ENCODE measurements at places on chromosomes 16 and 17.

DNA sequence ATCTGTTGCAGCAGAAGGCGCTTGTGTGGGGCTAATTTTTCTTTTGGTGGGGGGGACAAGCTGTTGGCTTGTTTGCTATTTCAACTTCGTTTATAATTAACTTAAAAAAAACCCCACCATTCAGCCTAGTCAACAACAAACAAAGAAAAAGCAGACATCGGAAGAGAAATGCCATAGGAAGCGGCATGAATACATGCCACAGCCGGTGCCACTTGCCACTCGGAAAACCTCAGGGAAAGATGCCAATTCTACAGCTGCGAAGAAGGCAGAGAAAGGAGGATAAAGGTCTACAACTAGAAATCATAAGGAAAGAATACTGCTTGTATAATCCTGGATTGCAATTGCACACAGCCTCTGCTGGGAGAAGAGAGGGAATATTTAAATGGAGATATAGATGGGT is 254.4 kb upstream of the PMFBP1 start:
- no peak for DNase-seq

GRCh38 chr17:64056269-64057005 is 36.0 kb upstream of the ICAM2 start:
- DNase-seq: no peak

GRCh38 chr16:29745853-29746345 is at the start of gene C16orf54:
Gene C16orf54, minus strand, starts transcription at chr16:29745990. Its CDS starts 1,039 bp downstream, at chr16:29744951.
- peak; percentile 67 for DNase-seq

GRCh38 chr16:24036614-24037013 is 200.8 kb downstream of the PRKCB start:
- DNase-seq: no peak

GRCh38 chr16:81357711-81358260 is 43.0 kb downstream of the GAN start:
- no peak for DNase-seq

- no peak for DNase-seq
Measured at GRCh38 chr16:20359997-20360396, 7.5 kb upstream of the UMOD start.

GRCh38 chr17:4490637-4491061 is 8.0 kb upstream of the SPNS2 start:
- no peak for DNase-seq

DNA sequence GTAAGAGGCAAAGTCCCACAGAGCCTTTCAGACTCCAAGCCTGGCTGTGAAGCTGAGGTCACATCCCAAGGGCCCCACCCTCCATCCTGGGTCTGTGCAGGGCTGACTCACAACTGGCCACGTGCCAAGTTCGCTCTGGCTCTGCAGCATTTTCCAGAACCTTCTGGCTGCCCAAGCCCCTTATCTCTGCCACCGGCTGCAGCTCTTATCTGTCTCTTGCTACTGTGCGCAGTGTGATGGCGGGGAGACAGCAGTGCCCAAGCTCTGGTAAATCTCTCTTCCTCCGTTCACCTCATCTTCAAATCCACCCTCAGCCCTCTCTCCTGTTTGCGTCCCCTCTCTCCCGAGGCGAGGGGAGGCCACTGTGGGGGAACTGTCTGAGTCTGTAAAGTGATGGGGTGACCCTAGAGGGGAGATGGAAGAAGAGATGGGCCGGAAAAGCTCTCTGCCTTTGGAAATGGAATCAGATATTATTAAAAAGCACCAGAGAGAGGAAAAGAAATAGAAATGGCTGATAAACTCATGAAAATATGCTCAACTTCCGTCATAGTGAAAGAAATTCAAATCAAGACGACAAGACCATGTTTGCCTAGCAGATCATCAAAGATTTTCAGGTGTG is 162.7 kb upstream of the CDC42EP4 start:
- no peak for DNase-seq

GRCh38 chr17:8153031-8153451 is 837 bp upstream of the PER1 start:
- no peak for DNase-seq
